Stimulated activated CD4-positive, alpha-beta T cell treated with anti-CD3 and anti-CD28 coated beads, Interleukin-1b, Interleukin-23, amount 100 ng/mL, for 48 hours (primary cell): ENCODE measurements at places on chromosomes 2 and 18.
A peak's percentile ranks its signal among the peaks of the same experiment; 100 is the strongest.

GRCh38 chr2:8296306-8296705, 385.6 kb upstream of the ID2 start:
- DNase-seq = peak; percentile 58

GRCh38 chr2:11491348-11491933, 25.5 kb upstream of the E2F6 start:
- DNase-seq = no peak

DNA sequence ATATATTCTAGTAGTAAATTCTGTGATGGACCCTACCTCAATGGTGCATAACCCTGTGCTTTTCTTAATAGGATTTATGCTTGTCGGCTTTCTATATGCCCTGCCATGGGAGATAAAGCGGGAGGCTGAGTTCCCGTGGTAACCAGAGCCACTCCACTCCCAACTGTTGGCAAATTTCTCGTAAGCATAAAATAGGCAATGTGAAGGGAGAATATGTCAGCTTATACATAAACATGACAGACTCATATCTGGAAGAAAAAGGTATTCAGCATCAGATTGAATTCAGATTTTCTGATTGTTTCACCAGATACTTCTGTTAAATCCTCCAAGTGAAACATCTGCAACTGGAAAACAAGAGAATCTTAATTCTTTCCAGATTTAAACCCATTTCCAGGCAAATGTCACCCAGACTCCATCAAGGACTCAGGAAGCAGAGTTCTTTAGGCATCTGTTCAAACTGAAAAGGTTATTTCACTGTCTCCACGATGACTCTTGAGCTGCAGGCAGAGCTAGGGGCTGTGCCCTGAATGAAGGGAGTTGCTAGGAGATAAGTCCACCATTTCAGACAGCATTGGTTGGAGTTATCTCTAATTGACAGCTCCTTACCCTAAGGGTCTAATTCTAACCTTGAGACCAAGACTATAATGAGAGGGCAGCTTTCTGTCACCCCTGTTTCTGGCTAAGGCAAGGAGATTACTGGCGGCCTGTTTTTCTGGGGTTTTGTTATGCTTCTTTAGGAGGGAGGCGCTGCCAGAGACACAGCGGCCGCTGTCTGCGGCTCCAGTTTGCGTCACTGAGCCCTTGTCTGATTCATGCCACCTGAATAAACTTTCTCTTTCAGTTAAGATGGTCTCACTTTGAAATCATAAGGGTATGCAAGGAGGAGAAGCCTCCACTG, 381.3 kb downstream of the SOX11 start:
- no peak for DNase-seq

DNA sequence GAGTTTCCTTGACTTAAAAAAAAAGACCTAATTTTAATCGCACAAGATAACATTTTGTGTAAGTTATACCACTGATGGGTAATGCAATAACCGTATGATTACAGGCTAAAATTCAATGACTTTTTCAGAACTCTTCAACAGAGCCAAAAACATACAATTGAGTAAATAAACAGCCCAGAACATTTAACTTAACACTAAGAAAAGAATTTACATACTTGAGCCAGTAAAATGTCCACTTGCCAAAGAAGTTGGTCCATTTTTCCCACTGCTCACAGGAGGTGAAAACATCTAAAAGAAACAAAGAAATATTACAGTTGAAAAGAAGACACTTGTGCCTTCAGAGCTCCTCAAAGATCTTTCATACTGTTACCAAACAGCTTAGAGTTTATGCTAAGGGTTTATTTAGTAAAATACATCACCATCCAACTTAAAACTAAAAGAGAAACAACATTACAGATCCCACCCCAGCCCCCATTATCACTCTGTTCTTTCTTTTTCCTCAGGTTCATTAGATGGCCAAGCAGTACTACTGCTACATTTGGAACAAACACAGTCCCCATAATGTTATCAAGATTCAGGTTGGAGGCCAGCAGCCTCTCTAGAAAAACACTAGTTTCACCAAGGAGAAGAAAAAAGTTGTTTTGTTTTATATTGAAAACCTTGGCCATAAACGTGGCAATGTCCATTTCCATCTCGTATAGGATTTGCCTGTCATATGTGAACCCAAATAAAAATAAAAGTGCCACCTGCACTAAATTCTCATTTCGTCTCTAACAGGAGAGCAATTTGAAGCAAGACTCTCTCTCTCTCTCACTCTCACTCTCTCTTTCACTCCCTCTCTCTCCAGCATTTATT, 2.7 kb downstream of the TCF4 start:
- DNase-seq = no peak

- no peak for DNase-seq
These were observed 267.8 kb downstream of the TNS1 start for GRCh38 chr2:217735034-217735433.

DNA sequence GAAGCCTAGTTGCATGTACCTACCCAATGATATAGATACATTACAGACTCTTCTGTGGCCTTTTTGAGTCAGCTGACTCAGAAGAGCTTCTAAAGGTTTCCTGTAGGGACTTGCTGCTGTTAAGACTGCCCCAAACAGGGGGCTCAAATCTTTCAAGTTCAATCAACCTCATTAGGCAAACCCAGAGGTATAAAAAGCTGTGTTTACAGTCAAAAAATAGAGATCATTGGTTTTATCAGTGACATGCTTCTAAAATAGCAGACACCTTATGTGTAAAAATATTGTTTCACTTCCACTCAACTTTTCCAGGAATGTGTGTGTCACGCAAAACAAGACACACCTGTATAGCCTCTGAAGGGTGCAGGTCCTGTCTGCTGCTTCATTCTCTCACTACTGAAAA, 624.3 kb upstream of the FANCL start:
- no peak for DNase-seq

DNA sequence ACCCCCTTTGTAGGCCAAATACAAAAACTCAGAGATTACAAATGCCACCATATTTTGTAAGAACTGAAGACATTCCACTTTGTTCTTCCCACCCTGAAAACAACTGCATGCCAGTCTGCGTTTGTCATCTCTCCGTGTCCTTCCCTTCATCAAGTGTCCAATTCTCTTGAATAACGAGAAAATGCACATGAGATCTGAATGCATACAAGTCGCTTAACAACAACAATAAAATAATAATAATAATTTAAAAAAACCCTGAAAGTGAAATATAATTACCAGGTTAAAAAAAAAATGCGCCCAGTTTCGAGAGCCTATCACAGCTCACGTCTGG, 2.0 kb upstream of the SETBP1 start:
- no peak for DNase-seq

DNA sequence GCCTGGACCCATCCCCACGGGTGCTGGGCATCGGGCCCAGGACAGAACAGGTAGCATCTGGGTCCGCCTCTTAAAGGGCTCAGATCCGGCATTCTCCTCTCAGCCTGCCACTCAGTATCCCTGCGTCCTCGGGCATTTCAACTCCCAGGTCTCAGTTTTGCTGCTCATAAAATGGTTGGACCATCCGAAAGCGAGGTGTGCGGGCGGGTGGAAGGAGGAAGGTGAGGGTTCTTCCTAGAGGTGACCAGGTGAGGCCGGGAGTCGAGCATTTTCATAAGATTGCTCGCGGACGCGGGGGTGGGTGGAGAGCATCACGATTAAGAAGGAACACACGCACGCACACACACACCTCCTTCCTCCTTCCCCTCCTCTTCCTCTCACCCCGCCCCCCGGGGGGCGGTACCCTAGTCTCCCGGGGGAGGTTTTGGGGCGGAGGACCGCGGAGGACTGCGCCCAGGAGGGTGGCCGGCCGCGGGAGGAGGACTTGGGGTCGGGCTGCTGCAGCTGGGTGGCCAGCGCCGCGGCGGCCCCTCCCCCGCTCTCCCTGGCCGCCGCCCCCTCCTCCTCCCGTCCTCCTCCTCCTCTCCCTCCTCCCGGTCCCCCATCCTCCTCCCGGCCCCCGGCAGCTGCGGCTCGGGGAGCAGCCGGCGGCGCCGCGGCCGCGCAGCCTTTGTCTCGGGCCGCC, 97.9 kb upstream of the GPR45 start:
- peak; percentile 19 for DNase-seq

- DNase-seq = no peak
These were observed 180.4 kb downstream of the FAM124B start for GRCh38 chr2:224221455-224221913.

- peak; percentile 66 for DNase-seq
These were observed 3.2 kb downstream of the TEKT4 start for GRCh38 chr2:94874277-94874997.

- DNase-seq = no peak
These were observed 24.3 kb upstream of the MAPRE3 start for GRCh38 chr2:26945991-26946750.
